ENCODE measurements at places on chromosomes 3 and 15. TPM values are rescaled to one million over a fixed set of nuclear protein-coding genes. Genes with fewer than 3 reads are reported as not detected.
A peak's percentile ranks its signal among the peaks of the same experiment; 100 is the strongest.

The ZNF80 gene
- polyA plus RNA-seq = 0.11 TPM

GRCh38 chr3:70137366-70137765 is 137.8 kb downstream of the SAMMSON start:
- no peak for DNase-seq

DNA sequence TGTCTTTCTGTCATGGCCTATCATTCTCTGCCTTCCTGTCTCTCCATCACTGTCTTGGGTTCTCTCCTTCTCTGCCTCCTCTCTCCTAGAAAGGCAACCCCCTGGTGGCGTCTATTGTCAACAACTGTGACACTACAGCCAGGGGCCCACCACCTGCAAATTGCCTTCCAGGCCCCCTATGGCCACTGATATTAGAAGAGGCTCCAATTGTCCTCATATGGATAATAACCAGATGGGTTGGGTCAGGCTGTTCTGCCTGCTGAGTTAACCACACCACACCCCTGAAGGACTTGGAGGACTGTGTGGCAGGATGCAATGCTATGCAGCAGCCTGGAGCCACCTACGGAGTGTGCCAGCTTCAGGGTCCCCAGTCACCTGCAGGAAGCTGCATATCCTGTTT is 665.0 kb downstream of the NTRK3 start:
- DNase-seq = no peak

The CD80 gene
- polyA plus RNA-seq = 0.27 TPM

The PFN2 gene
- polyA plus RNA-seq = 362 TPM

The CYP8B1 gene
- 1.3 TPM for polyA plus RNA-seq

The FETUB gene
- 0.92 TPM for polyA plus RNA-seq

DNA sequence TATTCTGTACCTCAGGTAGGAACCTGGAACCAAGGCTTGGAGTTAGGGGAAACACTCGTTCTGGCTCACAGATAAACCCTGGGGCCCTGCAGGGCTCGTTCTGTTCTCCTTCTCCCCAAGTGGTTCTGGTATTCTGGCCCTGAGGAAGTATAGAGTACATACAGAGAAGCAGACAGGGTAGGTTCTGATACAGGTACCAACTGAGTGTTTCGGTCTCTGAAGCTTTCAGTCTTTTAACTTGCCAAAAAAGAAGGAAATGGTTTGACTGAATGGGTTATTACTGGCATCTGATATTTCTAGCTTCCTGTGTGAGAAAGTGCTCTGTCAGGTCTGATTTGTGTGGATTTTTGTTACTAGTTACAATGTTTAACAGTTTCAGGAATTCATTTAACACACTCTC is 67.3 kb downstream of the UBE2E2 start:
- DNase-seq = no peak

DNA sequence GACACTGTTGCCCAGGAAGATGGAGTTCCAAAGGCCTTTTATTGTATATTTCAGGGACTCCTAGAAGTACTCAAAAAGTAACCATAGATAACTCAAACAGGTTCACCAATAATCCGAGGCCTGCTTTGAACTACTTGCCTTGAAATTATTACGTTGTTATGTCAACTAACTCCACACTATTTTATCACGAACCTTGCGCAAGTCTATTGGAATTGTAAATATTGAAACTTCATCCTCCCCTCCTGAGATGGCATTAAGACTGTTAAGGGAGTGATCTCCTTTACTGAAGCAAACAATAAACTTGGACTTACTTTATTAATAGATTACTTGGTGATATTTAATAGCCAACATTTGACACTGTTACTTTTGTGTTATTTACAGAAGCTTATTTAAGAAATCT is 199.6 kb upstream of the GADL1 start:
- no peak for DNase-seq

The MESD gene
- polyA plus RNA-seq = 43.1 TPM

The GP5 gene
- polyA plus RNA-seq = 0.95 TPM

The MYRIP gene
- 2.0 TPM for polyA plus RNA-seq

- no peak for DNase-seq
Observed at GRCh38 chr3:128997486-128998133, 3.5 kb upstream of the EFCC1 start.

DNA sequence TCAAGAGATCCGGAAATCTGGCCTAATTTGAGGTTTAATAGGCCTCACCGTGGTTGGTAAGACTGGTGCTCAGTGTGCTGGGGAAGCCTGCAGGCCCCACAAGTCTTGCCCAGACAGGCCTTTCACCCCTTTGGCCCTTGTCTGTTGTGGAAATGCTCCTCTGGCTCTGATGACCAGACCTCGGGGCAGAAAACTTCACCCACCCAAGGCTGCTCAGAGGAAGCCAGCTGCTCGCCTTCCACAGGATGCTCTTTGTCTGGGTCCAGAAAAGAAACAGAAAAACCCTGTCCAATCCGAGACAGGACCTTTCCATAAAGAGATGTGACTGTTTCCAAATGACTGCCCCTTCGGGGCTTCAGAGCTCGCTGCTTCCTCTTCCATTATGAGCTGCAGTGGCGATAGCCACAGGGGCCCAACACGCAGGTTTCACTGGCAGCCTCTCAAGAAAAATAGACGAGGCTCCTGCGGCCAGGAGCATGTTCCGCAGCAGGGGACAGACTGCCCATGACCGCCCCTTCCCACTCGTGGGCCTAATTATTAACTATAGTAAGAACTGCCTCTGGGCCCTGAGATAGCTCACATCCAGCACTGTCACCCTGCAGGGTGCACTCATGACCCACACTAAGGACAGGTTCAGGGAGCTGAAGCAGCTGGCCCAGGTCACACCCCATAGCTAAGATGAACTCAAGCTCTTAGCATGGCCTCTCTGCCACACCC is 6.8 kb upstream of the SNX22 start:
- DNase-seq = no peak

- DNase-seq = no peak
Observed at GRCh38 chr15:63345391-63345752, 36.3 kb downstream of the CA12 start.

DNA sequence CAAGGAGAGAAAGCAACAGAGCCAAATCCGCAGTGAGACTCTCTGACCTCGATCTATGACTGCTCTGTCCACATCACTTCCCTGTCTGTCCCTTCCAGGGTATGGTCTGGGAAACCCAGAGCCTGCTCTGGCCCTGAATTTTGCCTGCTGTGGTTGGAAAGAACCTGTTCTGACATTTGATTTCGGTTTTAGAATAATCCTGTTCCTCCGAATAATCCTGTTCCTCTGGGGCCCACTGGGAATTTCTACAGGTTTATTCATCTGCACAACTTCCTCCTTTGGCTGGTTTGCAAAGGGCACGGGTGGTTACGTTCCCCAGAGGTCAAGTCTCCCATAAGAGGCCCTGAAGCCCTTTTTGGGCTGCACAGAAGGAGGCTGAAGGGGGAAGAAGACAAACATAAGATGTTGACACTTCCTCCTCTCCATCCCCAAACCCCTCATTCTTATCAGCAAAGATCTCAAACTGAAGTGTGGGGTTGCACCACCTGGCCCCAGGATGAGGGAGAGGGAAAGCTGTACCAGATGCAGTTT is 10.6 kb downstream of the LAMP3 start:
- no peak for DNase-seq

The SYNM gene
- 1.9 TPM for polyA plus RNA-seq

DNA sequence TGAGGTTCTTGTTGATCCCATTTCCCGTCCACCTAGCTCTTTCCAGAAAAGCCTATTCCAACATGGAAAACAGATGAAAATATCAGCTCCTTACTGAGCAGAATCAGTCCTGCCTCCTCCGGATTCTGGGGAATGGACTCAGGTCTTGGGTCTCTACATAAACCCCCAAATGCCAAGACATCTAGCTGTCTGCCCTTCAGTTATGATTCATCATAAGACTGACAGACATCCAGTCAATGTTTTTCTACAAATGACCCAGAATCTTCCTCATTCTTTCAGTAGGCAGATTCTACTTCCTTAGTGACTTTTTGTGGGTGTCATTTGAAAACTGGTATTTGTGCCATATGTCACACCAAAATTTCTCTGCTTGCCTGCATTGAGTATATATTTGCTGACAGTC is 103.0 kb upstream of the TGFBR2 start:
- DNase-seq = no peak

GRCh38 chr3:64806668-64807605 is 119.1 kb upstream of the ADAMTS9 start:
- peak; percentile 32 for DNase-seq

- no peak for DNase-seq
Observed at GRCh38 chr3:183375787-183376186, 52.6 kb downstream of the MCF2L2 start.

DNA sequence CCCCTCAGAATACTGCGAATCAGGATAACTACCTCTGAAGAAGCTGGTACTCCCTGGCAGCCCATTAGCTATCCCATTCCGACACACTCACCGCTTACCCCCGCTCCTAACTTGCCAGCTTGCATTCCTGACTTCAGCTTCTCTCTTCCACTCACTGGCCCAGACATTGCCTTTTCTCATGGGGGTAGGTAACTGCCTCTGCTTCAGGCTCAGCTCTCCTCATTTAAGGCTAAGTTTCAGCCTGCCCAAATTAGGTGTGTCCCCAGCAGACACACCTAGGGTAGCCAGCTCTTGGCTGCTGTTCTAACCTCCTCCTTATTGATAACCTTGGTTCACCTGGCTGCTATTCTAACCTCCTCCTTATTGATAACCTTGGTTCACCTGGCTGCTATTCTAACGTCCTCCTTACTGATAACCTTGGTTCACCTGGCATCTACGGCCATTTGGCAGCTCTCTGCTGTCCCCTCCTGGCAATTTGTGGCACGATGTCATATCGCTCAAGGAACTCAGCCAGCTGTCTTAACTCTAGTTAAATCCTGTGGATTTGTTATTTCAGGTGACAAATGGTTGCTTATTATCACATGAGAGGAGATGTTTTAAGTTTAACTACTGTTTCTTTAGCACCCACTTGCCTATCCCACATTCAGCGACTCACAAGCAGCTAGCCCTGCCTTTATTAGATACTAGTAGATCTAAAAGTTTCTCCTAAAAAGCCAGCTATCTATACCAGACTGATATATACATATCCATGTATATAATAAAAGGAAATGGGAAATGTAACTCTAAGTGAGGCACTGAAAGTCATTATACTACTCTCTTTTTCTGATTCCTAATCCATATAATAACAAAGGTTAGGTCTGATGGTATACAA is 106.5 kb upstream of the ACP3 start:
- no peak for DNase-seq

The SLC28A2 gene
- 0.82 TPM for polyA plus RNA-seq

DNA sequence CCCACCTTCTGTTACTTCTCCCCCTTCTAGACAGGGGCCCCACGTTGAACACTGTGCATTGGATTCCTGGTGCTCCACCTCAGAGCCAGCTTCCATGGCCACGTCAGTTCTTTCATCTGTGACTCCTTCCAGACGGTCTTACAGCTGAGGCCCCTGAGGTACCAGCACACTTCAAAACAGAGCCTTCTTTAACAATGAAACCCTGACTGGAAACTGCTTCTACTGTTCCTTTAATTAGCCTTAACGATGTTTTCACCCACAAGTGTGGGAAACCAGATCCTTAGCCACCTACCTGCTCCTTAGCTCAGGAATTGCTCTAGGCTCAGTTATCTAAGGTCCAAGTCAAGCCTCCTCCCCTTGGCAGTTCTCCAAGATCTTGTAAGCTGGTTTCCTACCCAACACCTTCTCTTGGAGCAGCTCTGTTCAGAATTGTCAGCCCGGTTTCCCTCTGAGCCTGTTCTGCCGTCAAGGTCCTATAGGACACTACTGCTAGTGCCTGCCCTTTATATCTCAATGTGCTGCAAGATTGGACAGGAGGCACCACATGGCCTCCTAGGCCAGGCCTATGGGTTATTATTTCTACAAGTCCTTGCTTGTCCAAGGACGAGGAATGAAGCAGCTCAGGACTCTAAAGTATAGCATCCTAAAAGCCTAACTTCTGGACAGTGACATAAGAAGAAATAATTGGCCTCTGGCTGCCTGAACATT is 80.7 kb downstream of the FMN1 start:
- no peak for DNase-seq

The EPHB3 gene
- 29.5 TPM for polyA plus RNA-seq

- no peak for DNase-seq
Observed at GRCh38 chr3:111732252-111732879, 126.7 kb upstream of the PHLDB2 start.

GRCh38 chr3:126259411-126260391 is 79.3 kb upstream of the ALDH1L1 start:
- DNase-seq = no peak

The FBLN2 gene
- polyA plus RNA-seq = 20.0 TPM

DNA sequence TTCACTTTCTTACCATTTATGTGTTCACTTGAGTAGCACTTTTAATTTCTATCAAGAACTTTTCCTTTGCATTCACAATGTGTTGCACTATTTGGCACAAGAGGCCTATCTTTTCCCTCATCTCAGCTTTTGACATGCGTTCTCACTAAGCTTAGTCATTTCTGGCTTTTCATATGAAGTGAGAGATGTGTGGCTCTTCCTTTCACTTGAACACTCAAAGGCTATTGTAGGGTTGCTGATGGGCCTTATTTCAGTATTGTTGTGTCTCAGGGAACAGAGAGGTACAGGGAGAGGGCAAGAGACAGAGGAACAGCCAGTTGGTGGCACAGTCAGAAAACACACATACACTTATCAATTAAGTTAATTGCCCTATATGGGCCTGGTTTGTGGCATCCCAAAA is 127.4 kb upstream of the MLF1 start:
- DNase-seq = no peak

DNA sequence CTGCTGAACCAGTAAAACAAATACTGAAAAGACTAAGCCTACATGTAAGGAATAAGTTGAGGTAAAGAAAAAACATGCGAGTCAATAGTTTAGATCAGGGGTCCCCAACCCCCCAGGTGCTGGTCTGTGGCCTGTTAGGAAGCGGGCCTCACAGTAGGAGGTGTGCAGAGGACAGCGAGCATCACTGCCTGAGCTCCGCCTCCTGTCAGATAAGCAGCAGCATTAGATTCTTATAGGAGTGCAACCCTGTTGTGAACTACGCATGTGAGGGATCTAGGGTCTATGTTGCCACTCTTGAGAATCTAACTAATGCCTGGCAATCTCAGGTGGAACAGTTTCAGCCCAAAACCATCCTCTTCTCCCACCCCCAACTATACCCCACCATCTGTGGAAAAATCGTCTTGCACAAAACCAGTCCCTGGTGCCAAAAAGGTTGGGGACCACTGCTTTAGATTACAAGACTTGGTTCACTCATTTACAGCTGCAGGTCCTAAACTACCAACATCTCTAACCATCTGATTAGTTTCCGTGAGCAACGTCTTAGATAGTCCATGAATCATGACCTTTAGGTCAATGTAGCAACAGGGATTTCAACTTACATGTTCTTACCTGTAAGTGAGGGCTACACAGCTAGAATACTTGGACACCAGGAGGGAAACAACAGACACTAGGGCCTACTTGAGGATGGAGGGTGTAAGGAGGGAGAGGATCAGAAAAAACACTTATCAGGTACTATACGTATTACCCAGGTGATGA is 66.7 kb downstream of the TRANK1 start:
- no peak for DNase-seq

- DNase-seq = no peak
Observed at GRCh38 chr3:134035836-134036235, 6.1 kb upstream of the SLCO2A1 start.

The EXD1 gene
- not detected for polyA plus RNA-seq

The DUOXA2 gene
- polyA plus RNA-seq = not detected

- DNase-seq = no peak
Observed at GRCh38 chr3:49519916-49520385, 34.3 kb upstream of the BSN start.

Data from renal cortex interstitium (tissue), 15 donors.